ENCODE measurements at places on chromosomes 4 and X.

- DNase-seq: no peak
Observed at GRCh38 chrX:20461576-20461975, 194.9 kb upstream of the RPS6KA3 start.

GRCh38 chrX:53357799-53358530 is 64.5 kb downstream of the SMC1A start:
- DNase-seq: no peak

- DNase-seq: no peak
Observed at GRCh38 chr4:107757283-107757682, 37.2 kb upstream of the PAPSS1 start.

DNA sequence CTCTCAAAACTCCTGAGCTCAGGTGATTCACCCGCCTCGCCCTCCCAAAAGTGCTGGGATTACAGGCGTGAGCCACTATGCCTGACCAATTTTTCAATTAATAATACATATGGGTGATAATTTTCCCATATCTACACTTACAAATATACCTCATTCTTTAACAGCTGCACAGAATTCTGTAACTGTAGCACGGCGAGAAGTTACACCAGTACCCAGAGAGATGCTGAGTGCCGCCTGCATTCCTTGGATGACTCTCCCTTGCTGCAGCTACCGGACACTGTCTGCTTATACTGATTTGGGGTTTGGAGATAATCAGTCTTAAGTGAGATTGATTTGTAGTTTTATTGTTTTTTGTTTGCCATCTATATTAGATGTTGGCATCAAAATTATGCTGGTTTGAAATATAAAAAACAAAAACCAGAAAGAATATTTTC is 5.8 kb downstream of the TIFA start:
- no peak for DNase-seq

DNA sequence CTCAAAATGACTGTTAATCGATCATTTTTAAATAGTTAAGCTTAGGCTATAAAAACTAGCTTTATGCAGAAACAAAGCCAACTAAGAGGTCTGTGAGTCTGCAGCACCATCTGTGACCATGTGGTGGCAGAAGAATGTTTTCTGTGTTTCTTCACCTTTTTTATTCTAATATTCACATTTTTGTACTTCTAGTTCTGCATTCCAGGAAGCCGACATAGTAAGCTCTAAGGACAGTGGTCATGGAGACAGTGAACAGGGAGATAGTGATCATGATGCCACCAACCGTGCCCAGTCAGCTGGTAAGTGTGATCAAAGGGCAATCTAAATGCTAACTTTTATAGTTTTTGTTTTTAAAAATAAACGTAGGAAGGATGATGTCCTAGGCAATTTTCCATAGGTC is 5.6 kb downstream of the PCDH10 start:
- DNase-seq: no peak

GRCh38 chr4:7054106-7054880 is 11.1 kb downstream of the TADA2B start:
- no peak for DNase-seq

DNA sequence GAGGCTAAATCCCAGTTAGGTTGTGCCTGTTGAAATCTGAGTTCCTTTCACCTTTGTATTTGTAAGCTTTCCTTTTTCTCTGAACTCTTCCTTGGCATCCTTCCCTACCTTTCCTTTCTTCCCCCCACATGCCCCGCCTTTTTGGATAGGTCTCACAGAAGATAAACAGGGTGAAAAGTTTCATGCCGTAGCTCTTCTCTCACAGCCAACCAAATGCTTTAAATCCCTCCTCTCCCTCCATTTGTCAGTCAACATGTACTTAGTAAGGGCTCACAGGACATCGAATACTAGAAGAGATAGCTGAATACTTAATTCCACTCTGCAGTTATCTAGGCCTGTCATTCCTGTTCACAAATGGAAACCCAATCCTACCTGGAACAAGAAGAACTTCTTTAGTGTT is 107.1 kb upstream of the BMPR1B start:
- DNase-seq: no peak

GRCh38 chrX:9286234-9286633 is 178.6 kb upstream of the TBL1X start:
- no peak for DNase-seq
